ENCODE measurements at places on chromosomes 6 and 20.

DNA sequence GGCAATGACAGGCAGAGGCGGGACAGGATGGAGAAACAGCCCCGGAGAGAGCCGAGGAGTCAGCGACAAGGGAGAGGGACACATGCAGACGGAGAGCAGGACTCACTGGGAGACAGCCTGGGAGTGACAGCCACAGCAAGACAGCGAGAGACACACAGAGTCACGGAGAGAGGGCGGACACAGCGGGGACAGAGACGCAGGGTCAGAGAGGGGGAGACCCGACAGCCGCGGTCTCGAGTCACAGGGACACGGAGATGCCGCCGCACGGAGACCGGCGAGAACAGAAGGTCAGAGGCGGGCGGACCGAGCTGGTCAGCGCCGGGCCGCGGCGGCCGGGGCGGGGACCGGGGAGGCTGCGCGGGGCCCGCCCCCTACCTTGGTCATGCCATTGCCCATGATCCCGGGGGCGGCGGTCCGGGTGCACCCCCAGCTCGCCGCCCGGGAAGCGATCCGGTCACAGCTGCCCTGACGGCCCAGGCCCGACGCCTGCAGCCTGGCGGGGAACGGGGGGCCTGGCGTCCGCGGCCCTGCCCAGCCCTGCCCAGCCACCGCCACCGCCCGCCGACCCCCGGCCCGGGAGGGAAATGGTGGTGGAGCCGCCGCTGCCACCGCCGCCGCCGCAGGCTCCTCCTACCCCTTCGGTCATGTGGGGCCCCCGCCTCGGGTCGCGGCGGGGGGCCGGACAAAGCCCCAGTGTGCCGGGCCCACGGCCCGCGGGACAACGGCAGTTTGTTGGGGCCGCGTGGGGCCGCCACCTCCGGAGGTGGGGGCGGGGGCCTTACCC is at the start of the genes DUSP15 and TTLL9:
DUSP15 (minus strand) TSS at position 586 of the 784 bp plus-strand sequence; CDS start at position 396, 190 bp downstream.
TTLL9 (plus strand) TSS at position 693 of the 784 bp plus-strand sequence. CDS start 493 bp downstream, outside the sequence.
- DNase-seq: peak; percentile 71

GRCh38 chr6:51398064-51398705 is 579.5 kb downstream of the TFAP2B start:
- DNase-seq: no peak

DNA sequence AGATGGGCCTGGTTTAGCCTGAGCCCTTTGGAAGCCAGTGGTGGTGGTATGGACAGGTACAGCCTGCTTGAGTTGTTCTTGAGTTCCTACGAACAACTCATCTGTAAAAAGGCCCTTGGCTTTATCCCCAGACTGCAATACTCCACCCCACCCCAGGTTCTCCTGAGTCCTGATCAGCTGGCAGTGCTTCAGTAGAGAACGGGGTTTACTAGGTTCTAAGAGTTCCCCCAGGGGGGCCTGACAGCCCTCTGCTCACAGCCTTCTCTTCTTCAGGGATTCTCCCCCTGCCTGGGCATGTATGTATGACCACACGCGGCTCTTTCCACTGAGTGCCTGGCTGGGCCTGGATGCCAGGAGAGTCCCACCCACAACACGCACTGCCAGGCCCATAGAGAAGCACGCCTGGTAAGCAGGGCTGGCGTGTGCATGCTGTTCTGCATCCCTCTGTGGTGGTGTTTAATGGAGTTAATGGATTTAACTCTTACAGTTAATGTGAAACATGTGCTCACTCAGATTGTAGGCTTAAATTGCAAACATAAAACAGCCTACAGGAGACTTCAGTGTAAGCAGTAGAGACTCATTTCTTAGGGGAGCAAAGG is 44.3 kb upstream of the SLC4A11 start:
- no peak for DNase-seq

DNA sequence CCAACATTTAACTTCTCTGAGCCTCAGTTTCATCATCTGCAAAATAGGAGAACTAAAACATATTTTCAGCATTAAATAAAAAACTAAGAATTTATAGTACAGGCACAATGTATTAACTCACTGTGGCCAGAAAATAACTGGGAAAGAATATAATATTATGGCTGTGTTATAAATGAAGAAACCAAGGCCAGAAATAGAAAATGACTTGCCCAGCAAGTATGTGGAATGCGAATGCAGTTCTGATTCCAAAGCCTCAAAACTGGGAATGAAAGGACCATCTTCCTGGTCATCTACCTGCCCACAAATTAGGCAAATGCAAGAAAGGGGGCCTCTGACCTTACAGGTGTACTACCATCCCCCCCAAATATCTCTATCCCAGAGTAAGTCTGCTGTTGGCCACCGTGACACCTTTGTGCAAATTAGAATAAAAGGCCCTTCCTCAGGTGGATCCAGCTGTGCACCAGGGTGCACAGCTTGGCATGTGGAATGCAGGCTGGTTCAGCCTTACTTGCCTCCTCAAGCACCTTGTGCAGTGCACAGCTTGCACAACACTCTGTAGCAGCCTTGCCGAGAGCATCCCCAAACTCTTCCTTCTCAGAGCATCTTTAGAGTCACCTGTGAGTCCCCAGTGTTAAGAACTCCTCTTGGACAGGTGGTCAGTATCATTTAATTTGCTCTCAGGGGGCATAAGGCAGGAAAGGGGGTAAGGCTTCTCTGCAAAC is 4.4 kb downstream of the SLC13A3 start:
- no peak for DNase-seq

DNA sequence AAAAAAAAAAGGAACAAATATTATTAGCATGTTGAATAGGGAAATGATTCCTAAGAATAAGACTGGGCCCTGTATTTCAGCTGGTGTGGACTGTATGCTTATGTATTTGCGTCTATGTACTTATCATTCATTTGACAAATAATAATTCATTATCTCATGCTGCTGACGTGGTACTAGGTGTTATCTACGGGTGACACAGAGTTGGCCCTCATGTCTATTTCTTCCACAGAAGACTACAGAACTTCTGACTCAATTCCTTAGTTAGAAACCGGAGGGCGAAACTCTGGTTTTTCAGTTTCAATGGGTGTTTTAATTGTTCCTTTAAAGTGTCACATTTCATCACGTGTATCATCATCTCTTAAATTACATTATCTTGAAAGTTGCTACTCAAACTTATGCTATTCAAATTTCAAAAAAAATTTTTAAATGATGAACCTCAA is 305.9 kb downstream of the CLIC5 start:
- DNase-seq: no peak

DNA sequence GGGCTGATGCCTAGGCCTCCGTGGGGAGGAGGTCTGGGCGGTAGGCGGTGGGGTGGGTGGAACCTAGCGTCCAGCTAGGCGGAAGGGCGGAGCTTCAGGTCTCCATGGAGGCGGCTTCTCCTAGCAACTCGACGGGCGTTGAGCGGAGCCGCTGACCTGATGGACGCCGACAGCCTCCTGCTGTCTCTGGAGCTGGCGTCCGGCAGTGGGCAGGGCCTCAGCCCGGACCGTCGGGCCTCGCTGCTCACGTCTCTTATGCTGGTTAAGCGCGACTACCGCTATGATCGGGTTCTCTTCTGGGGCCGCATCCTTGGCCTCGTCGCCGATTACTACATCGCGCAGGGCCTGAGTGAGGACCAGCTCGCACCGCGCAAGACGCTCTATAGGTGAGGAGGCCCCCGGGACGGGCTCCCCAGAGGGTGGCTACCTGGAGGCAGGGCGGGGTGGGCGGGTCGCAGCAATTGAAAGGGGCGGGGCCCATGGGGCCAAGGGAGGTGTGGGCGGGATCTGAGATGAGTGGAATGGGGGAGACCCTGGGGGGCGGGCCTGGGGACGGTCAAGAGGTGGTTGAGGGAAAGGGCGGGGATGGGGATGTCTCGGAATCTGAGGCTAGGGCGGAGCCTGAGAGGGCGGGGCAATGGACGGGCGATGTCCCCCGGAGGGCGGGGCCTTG is at the start of gene RSPH9:
RSPH9 (plus strand) TSS at position 97 of the 673 bp plus-strand sequence; CDS start at position 160, 63 bp downstream.
- no peak for DNase-seq

DNA sequence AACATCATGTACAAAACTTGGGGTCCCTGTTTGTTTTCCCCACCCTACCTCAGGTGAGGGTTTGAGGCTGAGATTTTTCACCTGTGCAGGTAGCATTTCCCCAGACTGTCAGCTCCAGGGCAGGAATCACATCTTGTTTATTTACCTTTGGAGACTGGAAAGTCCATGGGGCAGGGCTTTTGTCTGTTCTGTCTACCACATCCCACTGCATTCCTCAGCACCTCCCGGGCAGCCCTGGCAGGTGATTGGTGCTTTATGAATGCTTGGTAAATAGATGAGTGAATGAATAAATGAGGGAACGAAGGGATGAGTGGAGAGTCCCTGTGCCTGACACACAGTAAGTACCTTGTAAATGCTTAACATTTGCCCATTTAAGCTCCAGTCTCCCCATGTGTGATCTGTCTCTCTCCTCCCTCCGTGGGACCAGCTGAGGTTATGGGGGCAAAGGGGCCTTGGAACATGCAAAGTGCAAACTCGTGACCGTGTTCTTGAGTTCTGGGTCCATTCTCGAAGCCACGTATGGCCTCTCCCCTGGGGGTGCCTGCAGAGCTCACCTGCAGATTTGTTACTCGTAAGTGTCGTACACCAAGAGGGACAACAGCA is 69.7 kb upstream of the PMEPA1 start:
- no peak for DNase-seq

DNA sequence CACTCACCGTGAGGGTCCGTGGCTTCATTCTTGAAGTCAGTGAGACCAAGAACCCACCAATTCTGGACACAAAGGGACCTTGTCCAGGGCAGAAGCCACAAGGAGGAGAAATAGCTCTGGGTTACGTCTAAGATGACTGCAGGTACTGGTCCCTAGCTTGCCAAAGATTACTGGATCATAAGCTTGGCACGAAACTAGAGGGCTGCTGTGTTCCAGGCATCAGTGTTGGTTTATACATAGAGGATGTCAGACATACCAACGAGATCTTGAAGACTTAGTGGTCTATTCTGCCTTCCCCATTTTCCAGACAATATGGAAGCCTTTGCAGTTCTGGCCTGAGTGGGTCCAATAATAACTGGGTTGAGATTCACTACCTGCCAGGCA is 175.7 kb downstream of the TBX18 start:
- DNase-seq: no peak

- no peak for DNase-seq
Observed at GRCh38 chr20:15658295-15658694, 915.0 kb downstream of the KIF16B start.

DNA sequence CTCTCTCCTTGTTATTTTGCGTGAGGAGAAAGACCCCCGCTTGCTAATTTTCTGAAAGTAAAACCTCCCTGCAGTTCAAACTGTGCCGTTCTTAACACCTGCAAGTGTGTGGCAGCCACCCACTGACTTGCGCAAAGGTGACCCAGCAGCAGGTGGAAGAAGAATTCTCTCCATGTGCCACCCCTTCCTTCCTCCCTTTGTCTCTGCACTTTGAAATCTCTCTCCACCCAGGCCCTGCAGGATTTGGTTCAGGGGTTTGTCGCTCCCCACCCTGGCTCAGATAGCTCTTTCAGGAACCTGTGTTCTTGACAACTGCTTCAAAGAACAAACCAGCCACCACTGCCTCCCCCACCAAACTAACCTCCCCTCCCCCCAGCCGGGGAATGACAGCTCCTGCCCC is 41.4 kb downstream of the ZNF831 start:
- no peak for DNase-seq

- no peak for DNase-seq
Observed at GRCh38 chr20:61560361-61560853, 308.3 kb downstream of the CDH4 start.

- DNase-seq: no peak
Observed at GRCh38 chr6:113762641-113763040, 94.5 kb upstream of the MARCKS start.

GRCh38 chr20:54062812-54063280 is 7.5 kb downstream of the BCAS1 start:
- DNase-seq: no peak

- no peak for DNase-seq
Observed at GRCh38 chr20:22949331-22950109, 85.6 kb upstream of the SSTR4 start.

GRCh38 chr6:20409427-20409971 is 7.8 kb downstream of the E2F3 start:
- DNase-seq: no peak

GRCh38 chr6:7632501-7633290 is 42.7 kb downstream of the SNRNP48 start:
- DNase-seq: no peak

DNA sequence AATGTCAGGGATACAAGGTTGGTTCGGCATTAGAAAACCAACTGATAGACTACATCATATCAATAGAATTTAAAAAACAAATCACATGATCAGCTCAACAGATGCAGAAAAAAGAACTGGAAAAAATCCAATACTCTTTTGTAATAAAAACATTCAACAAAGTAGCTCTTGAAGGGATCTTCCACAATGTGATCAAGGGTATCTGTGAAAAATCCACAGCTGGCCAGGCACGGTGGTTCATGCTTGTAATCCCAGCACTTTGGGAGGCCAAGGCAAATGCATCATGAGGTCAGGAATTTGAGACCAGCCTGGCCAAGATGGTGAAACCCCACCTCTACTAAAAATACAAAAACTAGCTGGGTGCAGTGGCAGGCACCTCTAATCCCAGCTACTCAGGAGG is 63.1 kb downstream of the ASCC3 start:
- no peak for DNase-seq

DNA sequence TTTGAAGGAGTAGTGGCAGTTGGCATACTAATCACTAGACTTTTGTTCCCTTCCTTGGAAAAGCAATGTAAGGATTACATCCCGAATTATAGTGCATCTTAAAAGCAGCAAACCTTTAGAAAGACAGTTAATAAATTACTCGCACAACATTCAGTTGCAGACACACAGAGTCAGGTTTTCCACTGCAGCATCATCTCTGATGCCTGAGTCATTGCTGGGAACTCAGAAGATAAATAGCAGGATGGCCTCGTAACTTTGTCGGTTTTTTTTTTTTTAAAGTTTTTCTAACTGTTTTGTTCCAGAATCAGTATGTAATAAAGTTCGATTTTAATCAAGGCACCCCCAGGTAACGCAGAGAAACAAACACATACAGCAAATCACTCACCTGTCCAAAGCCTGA is 34.3 kb downstream of the GJA10 start:
- no peak for DNase-seq

DNA sequence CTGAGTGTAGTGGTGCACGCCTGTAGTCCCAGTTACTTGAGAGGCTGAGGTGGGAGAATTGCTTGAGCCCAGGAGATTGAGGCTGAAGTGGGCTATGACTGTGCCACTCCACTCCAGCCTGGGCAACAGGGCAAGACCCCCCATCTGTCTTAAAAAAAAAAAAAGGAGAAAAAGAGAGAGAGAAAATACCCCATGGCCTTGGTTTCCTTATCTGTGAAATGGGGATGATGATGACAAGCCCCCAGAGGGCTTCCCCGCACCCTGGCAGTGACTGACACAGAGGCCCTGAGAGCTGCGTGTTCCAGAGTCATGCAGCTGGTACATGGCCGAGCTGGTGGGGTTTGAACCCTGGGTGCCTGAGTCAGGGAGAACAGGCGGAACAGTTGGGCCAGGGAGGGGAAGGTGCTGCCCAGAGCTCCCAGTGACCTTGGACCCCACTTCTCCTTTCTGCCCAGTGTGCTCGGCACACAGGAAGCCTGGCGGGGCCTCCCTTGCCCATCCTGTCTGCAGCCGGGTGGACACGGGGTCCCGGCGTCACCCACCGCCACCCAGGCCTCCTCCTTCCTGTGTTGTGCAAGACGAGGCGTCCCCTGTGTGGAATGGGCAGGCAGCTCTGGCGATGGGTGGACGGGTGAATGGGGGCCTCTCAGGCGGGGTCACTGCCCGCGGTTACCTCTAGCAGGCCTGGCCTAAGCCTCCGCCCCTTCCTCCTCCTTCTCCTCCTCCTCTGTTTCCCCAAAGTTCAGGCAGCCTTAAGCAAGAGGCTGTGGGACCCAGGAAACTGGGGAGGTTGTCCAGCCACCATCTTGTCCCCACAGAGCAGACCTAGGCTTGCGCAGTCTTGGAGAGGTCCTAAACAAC is 84.2 kb downstream of the CEBPB start:
- DNase-seq: peak; percentile 24

- no peak for DNase-seq
Observed at GRCh38 chr6:33191383-33192104, 723 bp downstream of the COL11A2 start.

- DNase-seq: peak; percentile 20
Observed at GRCh38 chr6:13873288-13874190, 51.2 kb upstream of the RNF182 start.
